Pulmonary artery endothelial cell (primary cell): ENCODE measurements at places on chromosomes 2 and 18. TPM values are rescaled to one million over a fixed set of nuclear protein-coding genes. Genes with fewer than 3 reads are reported as not detected.
A peak's percentile ranks its signal among the peaks of the same experiment; 100 is the strongest.

- DNase-seq: no peak
Measured at GRCh38 chr18:12857215-12857905, 26.7 kb downstream of the PTPN2 start.

GRCh38 chr2:223081789-223082188 is 29.8 kb downstream of the KCNE4 start:
- DNase-seq: no peak

DNA sequence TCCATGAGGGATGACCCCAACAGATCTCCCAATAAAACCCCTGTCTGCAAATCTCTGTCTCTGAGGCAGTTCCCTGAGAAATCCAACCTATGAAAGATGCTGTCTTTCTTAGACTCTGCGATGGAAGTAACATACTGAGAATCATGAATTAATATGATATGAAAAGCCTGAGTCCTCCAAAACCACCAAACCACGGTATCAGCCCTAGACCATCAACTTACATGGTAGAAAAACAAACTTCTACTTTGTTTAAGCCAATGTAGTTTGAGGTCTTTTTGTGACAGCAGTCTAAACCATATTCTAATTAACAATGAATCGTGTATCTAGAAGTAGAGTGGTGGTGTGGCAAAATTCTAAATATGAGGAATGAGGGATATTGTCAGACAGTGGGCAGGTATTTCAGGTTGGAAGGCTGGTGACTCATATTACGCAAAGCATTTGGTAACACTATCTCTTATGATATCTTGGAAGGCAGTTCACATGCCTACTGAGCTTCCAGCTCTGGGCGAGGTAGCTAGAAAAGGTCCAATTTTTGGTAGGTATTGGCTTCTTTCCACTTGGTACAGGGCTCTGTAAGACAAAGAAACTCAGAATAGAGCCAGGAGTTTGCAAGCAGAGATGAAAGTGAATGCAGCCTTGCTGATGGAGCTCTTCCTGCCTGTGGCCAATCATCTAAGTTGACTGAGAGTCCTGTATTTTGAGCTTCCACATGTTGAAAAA is 215.8 kb downstream of the ZFP36L2 start:
- DNase-seq: no peak

DNA sequence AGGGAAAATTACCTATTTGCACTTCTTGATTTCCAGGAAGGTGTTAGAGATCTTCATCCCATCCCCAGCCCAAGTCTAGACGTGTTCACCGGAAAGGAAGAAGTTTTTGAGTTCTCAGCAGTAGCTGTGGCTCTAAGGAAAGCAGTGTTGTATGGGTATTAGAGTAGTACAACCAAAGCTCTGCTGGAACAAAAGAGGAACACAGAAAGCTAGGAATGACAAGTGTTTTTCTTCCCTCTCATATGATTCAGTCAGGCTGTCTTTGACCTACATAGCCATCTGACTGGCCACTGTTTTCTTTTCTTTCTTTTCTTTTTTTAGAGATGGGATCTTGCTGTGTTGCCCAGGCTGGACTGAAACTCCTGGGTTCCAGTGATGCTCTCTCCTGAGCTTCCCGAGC is 82.7 kb upstream of the SLC39A10 start:
- no peak for DNase-seq

DNA sequence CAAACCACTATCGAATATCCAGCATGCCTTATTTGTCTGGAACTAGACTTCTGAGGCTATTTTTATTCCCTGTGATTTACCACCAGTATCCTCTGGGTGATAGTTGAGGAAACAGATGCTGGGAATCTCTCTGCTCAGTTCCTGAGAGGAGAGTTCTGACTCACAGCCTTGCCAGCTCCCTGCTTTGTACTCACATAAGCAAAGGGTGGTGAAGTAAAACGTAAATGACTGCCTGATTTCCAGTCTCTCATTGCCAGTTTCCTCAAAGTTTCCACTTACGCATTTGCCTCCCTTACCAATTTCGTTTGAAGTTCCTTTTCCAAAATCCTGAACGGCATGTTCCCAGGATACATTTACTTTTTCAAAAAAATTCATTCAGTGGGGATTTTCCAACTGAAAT is 69.2 kb upstream of the HNRNPA3 start:
- DNase-seq: peak; percentile 73

GRCh38 chr18:30987467-30988241 is 54.9 kb downstream of the DSC3 start:
- DNase-seq: no peak

DNA sequence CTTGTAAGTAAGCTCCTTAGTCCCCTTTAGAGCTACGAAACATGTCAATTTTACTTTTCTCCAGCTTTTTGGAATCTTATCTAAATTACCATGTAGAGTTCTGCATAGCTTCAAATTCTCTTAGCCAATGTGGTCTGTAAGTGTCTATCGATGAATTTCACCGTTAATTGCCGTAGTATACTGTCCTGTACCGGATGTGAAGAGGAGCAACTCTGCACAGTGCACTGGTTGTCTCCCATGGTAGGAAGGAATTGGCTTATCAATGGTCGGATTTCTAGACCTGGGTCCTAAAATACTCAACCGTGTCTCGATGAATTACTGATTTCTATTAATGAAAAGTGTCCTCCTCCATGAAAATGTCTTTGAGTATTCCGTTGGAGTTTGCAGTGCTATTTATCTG is 1.9 kb downstream of the NOP58 start:
- no peak for DNase-seq

- no peak for DNase-seq
Measured at GRCh38 chr2:50026236-50026635, 871.9 kb upstream of the FSHR start.

DNA sequence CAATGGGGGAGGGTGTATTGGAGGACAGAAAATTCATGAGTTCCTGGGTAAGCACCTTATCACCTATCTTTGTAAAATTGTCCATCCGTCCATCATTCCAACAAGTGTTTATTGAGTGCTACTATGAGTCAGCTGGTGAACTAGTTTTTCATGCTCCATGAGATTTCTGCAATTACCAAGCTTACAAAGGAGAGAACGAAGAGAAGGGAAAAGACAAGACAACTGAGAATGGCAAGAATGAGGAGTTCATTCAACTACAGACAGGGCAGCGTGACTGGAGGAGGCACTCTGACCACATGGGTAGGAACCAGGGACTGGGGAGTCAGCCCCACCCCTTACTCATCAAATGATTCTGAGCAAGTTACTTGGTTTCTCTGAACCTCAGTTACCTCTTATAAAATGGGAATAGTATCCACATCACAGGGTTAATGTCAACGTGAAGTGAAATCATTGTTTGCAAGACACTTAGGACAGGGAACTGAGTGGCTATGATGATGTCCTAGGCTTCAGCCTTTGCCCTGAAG is 18.6 kb upstream of the TXNDC2 start:
- DNase-seq: no peak

DNA sequence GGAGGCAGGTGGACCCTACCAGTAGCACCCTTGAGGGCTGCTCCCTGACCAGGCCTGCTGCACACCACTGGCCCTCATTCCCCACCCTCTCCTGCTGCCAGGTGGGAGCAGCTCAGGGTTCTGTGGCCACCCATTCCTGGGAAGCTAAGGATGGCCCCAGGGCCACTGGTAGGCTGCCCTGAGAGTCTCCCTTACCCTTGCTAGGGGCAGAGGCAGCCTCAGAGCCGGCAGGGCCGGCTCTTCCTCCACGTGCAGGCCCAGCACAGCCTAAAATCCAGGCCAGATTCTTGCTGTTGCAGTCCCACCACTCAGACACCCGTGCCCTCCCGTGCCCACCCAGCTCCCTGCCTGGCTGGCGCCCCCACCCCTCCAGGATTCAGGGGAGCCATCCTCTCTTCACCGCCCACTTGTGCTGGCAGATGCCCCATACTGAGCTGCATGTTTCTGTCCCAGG is 199.0 kb downstream of the EIPR1 start:
- DNase-seq: no peak

DNA sequence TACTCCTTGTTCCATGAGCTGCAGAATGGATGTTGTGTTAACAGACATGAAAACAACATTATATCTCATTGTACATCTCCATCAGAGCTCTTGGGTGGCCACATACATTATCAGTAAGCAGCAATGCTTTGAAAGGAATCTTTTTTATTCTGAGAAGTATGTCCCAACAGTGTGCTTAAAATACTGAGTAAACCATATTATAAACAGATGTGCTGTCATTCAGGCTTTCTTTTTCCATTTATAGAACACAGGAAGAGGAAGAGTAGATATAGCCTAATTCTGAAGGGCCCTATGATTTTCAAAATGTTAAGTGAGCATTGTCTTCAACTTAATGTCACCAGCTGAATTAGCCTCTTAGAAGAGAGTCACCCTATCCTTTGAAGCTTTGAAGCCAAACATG is 44.3 kb upstream of the CABYR start:
- no peak for DNase-seq

GRCh38 chr2:215355801-215356200 is 43.9 kb downstream of the ATIC start:
- DNase-seq: no peak

- no peak for DNase-seq
Measured at GRCh38 chr2:72824224-72824842, 1.5 kb downstream of the EXOC6B start.

GRCh38 chr2:227472265-227473121 is 537 bp downstream of the AGFG1 start:
- no peak for DNase-seq

DNA sequence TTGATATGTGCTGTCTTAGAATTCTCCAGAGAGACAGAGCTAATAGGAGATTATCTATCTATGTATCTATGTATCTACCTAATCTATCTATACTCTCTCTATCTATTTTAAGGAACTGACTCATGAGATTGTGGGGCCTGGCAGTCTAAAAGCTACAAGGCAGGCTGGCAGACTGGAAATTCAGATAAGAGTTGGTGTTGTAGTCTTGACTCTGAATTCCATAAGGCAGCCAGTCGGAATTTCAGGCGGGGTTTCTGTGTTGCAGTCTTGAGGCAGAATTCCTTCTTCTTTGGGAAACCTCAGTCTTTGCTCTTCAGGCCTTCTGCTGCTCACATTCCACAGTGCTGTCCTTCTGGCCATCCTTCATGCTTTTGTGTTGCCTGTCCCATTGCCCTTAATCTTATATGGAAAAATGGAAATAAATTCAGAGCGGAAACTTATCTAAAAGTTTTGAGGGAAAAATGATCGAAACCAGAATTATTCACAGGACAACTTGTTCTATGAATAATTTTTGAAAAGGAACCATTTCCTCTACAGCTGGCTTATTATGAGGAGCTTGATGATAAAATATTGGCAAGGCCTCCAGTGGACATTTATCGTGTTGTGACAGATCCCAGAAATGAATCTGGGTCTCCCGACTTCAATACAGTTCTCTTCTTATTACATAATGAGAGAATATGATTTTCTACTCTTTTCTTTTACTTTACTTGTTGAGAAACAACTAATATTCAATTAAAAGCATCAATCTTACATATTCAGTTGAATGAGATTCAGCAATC is 10.8 kb downstream of the IL1RL1 start:
- no peak for DNase-seq

- no peak for DNase-seq
Measured at GRCh38 chr18:43805646-43806194, 528.4 kb upstream of the SYT4 start.

- DNase-seq: no peak
Measured at GRCh38 chr2:112884869-112885505, 26.0 kb upstream of the IL37 start.

DNA sequence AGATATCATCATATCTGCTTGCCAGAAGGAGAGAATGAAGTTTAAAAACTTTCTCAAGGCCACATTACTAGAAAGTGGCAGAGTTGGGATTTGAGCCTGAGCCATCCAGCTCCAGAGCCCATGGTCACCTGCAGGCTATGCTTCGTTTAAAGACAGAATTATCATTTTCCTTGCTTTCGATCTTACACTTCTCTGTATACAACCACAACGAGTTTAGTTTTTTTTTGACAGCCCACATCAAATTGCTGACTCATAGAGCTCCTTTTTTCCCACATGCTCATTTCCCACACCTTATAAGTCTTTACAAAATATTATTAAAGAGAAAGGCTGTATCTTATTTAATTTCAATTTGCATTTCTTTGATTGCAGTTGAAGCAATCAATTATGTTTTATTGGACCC is 6.5 kb downstream of the PLEK start:
- DNase-seq: no peak

DNA sequence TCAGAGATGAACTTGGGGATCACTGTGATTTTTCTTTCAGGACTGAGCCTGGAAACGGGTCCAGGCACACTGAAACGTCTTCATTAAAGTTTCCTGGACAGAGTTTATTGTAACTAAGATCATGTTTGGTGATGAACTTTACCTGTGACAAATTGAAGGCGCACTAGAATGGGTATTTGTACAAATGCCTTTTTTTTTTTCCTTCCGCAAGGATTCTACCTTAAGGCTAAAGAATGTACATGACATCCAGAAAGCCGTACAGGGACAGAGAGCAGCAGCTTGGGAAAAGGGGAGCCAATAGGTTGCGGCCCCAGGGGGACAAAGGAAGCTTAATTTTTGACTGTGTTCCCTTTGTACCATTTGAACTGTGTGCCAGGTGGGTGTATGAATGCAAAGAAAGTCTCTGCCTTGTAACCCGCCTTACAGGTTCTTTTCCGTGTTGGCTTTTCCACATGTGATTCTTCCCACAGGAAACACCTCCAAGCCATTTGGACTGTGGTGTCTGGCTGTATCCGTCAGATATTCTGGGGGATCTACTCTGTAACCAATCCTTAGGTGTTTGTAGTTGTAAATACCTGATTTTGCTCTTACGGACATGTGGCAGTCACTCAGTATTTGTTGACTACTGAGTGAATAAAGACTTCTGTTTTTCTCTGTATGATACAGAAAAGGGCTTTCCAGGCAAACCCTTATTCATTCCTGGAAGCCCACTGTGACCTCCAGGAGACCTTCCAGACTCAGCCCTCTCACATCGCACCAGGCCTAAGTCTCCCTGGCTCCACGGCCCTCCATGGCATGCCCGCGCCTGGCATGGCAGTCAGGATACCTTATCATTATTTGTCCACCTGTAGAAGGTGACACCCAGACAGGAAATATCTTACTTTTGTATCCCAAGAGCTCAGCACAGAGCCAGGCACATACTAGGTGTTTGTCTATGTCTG is 1.1 kb downstream of the LRRFIP1 start:
- DNase-seq: no peak

GRCh38 chr18:48563027-48563426 is 24.2 kb downstream of the CTIF start:
- DNase-seq: peak; percentile 51

GRCh38 chr2:170817093-170818035 is 677 bp downstream of the GAD1 start:
- DNase-seq: no peak

FBXO36 gene
- total RNA-seq: 0.63 and 2.0 TPM in 2 replicates

KCNE4 gene
- not detected in 2 replicates for total RNA-seq

TTR gene
- total RNA-seq: not detected in 2 replicates

HPCAL1 gene
- 69.1 and 105 TPM in 2 replicates for total RNA-seq

GALNT14 gene
- total RNA-seq: not detected in 2 replicates

DYNAP gene
- not detected in 2 replicates for total RNA-seq

CD8B gene
- not detected in 2 replicates for total RNA-seq

ARMC9 gene
- total RNA-seq: 21.1 and 26.7 TPM in 2 replicates
